ENCODE measurements at places on chromosomes 16 and 17. TPM values are rescaled to one million over a fixed set of nuclear protein-coding genes. Genes with fewer than 3 reads are reported as not detected.

Gene CALB2
- total RNA-seq = not detected

Gene LRRC37A
- total RNA-seq = 0.49 TPM

Gene GJD3
- not detected for total RNA-seq

Gene SCO1
- total RNA-seq = 36.7 TPM

Gene KRTAP2-1
- total RNA-seq = not detected

Gene BICDL2
- 18.6 TPM for total RNA-seq

Gene TCF25
- 104 TPM for total RNA-seq

Gene CD300E
- total RNA-seq = not detected

Gene UMOD
- not detected for total RNA-seq

Gene CES4A
- 0.65 TPM for total RNA-seq

Gene EPN3
- total RNA-seq = 30.8 TPM

Gene PRPSAP1
- 45.1 TPM for total RNA-seq

Gene SHCBP1
- 14.8 TPM for total RNA-seq

Gene CES5A
- not detected for total RNA-seq

Gene DHX58
- total RNA-seq = 3.6 TPM

Gene TOX3
- 0.05 TPM for total RNA-seq

Gene OTOA
- total RNA-seq = not detected

Gene MMP25
- 0.56 TPM for total RNA-seq

Gene CSHL1
- not detected for total RNA-seq

Gene KRTAP2-2
- total RNA-seq = not detected

Gene SYCE1L
- total RNA-seq = 0.65 TPM

Gene MAF
- total RNA-seq = 16.7 TPM

Gene MEIOB
- total RNA-seq = not detected

Gene ABCC6
- not detected for total RNA-seq

Gene TMC6
- 38.6 TPM for total RNA-seq

Gene MYH11
- total RNA-seq = not detected

Gene IRX5
- 25.1 TPM for total RNA-seq

Gene CCL5
- total RNA-seq = not detected

Gene PNMT
- total RNA-seq = not detected

Gene SHISA6
- not detected for total RNA-seq

Gene KIF19
- total RNA-seq = under 0.01 TPM

Gene PERCC1
- total RNA-seq = not detected

Gene CACNG4
- 0.99 TPM for total RNA-seq

Gene HAPSTR1
- total RNA-seq = 39.2 TPM

Gene YWHAE
- 1,033 TPM for total RNA-seq

Gene FOXC2
- 2.0 TPM for total RNA-seq

Gene MYH3
- 0.35 TPM for total RNA-seq

Gene RAB26
- total RNA-seq = 0.49 TPM
